ENCODE measurements at places on chromosomes 12 and 14.

- DNase-seq = no peak
These were observed 236.6 kb upstream of the CCDC196 start for GRCh38 chr14:66249544-66249943.

GRCh38 chr12:50006280-50006679 is 19.0 kb downstream of the RACGAP1 start:
- no peak for DNase-seq

GRCh38 chr14:100118396-100119011 is 40.9 kb downstream of the DEGS2 start:
- DNase-seq = no peak

- no peak for DNase-seq
These were observed 5.6 kb downstream of the NFYB start for GRCh38 chr12:104132351-104132956.

DNA sequence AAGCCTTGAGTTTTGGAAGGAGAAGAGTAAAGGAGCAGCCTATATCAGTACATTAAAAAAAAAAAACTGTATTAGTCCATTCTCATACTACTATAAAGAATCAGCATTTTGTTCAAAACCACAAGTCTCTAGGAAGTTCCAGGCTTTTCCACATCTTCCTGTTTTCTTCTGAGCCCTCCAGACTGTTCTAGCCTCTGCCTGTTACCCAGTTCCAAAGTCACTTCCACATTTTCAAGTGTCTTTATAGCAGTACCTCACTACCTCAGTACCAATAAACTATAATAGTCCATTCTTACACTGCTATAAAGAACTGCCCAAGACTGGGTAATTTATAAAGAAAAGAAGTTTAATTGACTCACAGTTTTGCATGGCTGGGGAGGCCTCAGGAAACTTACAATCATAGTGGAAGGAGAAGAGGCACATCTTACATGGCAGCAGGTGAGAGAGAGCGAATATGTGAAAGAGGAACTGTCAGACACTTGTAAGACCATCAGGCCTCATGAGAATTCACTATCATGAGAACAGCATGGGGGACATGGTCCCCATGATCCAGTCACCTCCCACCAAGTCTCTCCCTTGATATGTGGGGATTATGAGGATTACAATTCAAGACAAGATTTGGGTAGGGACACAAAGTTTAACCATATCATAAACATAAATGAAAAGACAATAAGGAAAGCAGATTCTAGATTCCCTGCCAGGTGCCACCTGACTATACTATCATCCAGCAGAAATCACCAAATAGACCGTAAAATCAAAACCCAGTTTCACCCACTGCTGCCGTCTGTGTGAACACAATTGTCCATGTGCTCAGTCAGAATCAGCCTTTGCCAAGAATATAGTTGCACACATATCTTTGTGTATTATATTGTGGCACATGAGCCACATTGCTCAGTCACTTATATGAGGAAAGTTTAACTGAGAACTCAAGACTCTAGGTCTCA is 27.8 kb downstream of the TOGARAM1 start:
- DNase-seq = no peak

DNA sequence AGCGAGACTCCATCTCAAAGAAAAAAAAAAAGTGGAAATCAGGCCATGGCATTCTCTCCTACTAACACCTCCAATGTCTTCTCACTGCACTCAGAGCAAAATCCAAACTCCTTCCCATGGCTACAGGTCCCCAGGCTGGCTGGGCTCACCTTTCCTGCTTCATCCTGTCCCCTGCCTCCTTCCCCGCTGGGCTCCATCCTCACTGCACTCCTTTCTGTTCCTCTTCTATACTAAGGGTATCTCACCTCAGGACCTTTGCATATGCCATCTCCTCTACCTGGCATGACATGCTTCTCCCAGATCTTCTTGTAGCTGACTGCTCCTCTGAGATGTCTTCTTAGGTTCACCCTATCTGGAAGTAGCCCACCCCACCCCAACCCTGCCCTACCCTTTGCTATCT is 111.1 kb downstream of the DPF3 start:
- DNase-seq = no peak

- DNase-seq = peak; percentile 61
These were observed 645 bp downstream of the KITLG start for GRCh38 chr12:88579601-88580050.

DNA sequence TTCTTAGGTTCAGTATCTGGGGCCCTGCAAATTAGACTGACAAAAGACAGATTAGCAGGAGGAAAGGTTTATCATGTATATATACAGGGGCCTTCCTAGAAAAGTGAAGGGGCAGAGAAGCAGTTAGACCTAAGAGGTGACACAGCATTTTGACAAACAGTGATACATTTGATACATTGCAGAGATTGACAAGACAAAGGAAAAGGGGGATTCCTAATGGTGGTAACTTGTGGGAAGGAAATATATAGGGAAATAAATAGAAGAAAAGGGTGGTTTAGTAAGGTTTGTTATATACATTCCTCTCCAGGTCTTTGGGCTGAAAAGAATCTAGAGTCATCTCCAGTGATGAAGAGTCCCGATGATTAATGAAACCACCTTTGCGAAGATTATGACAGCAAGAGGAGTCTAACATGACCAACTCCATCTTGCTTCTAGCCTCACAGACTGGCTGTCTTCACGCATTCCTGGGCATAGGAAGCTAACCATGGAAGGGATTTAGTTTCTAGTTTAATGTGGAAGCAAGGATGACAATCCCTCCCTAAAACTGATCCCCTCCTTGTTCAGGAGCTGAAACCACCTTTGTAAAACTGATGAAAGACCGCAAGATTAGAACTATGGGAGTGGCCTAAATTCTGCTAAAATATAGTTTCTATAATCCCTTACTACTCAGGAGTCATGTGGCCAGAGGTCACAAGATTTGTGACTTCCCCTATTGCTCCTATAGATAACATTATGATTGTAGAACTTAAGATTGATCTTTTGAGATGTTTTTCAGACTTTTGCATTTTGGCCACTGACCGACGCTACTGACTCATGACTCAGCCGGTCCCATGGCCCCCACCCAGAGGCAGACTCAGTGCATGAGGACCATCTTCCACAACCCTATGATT is 31.1 kb upstream of the CPM start:
- DNase-seq = no peak

- DNase-seq = no peak
These were observed 111.8 kb downstream of the PRIMA1 start for GRCh38 chr14:93676416-93676958.

- DNase-seq = no peak
These were observed 39.1 kb upstream of the CRADD start for GRCh38 chr12:93638095-93638494.

GRCh38 chr12:56425193-56425592 is 24.0 kb downstream of the TIMELESS start:
- DNase-seq = no peak

GRCh38 chr14:100109594-100109955 is 44.4 kb downstream of the EVL start:
- no peak for DNase-seq

DNA sequence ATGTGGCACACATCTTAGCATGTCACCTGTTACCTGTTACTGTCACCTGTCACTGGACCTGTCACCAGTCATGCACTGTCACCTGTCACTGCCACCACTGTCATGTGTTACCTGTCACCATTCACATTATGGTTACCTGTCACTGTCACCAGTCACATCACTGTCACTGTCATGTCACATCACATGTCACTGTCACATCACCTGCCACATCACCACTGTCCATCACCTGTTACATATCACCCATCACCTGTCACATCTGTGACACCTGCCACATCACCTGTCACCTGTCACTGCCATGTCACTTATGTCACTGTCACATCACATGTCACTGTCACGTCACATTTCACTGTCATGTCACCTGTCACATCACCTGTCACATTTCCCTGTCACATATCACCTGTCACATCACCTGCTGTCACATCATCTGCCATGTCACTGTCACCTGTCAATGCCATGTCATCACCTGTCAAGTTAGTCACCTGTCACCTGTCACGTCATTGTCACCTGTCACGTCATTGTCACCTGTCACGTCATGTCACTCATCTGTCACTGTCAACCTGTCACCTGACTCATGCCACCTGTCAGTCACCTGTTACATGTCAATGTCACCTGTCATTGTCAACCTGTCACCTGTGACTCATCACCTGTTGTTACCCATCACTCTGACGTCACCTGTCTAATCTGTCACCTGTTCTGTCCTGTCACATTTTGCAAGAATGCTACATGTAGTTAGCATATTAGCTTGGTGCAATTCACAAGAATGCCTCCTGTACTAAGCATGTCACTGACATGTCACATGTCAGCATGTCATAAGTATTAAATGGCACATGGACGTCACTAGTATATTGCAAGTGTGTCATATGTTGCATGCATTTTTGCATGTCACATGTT is 29.0 kb upstream of the TESC start:
- DNase-seq = no peak

GRCh38 chr14:22428700-22429291 is 160.2 kb downstream of the DAD1 start:
- DNase-seq = no peak

GRCh38 chr12:101968770-101969169 is 91.4 kb downstream of the DRAM1 start:
- no peak for DNase-seq

GRCh38 chr14:90140298-90140955 is 78.6 kb downstream of the KCNK13 start:
- DNase-seq = no peak

- no peak for DNase-seq
These were observed 131.8 kb upstream of the EEA1 start for GRCh38 chr12:93060666-93061472.

- DNase-seq = no peak
These were observed 19.1 kb upstream of the DGLUCY start for GRCh38 chr14:91094772-91095171.

DNA sequence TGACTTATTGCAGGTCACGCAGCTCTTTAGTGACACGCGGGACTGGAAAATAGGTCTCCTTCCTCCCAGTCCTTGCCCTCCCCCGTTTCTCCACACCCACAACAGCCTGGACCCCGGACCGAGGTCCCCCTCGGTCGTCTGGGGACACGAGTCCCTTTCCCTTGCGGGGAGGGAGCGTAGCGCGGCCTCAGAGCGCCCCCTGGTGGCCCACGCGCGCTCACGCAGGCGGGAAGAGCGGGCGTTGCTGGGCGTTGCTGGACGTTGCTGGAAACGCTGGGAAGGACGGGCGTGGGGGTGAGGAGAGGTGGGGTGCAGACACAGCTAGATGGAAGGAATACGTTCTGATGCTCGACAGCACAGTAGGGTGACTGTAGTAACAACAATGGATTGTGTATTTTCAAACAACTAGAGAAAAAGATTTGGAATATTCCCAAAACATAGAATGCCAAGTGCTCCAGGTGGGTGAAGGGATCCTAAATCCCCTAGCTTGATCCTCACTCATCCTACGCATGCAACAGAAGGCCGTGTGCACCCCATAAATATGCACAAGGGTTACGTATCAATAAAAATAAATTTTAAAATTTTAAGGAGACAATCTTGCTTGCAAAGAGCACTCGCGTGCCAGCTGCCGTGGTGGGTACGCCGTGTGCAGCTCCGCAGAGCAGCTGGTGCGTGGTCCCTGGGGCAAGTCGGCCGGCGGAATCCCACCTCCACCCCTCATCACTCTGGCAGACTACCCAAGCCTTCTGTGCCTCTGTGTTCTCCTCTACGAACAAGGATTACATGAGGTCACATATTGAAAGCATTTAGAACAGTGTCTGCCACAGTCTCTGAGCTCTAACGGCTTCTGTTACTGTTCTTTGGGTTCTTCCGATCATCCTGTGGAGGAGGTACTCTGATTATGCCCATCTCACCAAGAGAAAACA is 87.4 kb downstream of the B4GALNT3 start:
- DNase-seq = peak; percentile 75

DNA sequence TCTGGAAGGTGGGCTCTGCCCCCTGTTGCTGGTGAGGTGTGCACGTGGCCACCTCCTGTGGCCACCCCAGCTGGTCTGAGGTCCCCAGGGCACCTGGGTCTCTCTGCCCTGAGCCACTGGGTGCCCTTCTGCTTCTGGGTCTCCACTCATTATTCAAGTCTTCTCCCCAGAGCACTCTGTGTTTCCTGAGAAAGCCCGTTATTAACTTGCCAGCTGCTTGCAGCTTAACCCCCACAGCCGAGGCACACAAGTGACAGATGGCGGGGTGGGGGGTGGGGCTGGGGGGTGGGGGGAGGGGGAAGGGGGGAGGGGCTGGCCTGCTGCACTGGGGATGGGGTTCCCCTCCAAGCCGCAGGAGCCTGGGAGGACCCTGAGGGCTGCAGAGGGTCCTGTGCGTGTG is 40.5 kb downstream of the FBRSL1 start:
- DNase-seq = no peak

DNA sequence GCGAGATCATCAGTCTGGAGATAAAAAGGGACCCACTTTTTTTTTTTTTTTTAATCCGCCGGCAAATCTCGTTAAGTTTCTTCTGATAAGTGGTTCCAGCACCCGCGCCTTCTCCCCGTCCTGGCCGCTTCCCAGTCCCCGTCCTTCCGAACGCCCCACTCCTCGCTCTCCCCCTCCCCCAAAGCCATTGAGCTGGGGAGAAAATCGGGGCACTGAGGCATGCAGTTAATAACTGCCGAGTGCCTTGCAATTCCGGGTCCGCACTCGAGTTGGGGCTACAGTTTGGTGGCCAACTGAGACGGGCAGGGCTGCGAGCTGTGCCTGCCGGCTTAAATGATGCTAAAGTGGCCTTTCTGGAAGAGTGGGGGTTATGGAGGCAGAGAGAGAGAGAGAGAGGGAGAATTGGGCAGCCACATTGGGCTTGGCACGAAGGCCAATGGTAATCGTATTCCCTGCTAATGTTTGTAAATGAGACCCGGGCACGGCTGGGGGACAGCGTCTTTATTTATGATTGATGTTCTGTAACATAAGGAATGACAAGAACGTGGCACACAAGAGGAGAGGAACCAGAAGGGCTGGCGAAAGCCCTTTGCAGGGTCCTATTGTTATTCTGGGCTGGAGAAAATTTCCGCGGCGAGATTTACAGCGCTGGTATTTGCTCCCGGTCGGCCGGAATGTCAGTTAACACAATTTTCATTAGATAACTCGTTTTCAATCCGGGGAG is 115.4 kb upstream of the MYL2 start:
- no peak for DNase-seq

GRCh38 chr14:57480051-57480450 is 13.6 kb downstream of the CCDC198 start:
- DNase-seq = no peak

DNA sequence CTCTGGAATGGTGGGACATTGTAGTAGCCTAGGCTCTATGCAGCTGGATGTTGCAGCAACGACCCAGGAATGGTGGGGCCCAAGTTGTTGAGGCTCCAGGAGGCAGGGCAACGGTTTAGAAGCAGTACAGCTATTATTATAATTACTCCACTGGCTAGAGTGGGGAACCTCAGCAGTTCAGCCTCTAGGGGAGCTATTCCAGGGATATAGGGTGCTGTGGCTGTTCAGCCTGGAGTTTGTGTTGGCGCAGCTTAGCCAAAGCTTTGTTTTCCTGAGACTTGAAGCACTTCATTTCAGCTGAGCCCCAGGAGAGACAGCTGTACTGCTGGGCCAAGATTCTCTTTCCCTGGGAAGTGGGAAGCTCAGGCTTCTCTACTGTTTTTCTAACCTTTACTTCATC is 1023.0 kb upstream of the ATXN7L3B start:
- peak; percentile 61 for DNase-seq

GRCh38 chr14:68645371-68645770 is 147.5 kb downstream of the ZFP36L1 start:
- DNase-seq = no peak

GRCh38 chr12:25252946-25253345 is 2.2 kb upstream of the KRAS start:
- no peak for DNase-seq

- DNase-seq = no peak
These were observed 31.9 kb upstream of the LUM start for GRCh38 chr12:91143206-91143605.

All from T47D (cell line).